Fibroblast of skin of right quadriceps (primary cell): ENCODE measurements at places on chromosomes 7 and 10.

GRCh38 chr7:2521952-2522591 is 2.5 kb downstream of the LFNG start:
- peak; percentile 50 for DNase-seq

DNA sequence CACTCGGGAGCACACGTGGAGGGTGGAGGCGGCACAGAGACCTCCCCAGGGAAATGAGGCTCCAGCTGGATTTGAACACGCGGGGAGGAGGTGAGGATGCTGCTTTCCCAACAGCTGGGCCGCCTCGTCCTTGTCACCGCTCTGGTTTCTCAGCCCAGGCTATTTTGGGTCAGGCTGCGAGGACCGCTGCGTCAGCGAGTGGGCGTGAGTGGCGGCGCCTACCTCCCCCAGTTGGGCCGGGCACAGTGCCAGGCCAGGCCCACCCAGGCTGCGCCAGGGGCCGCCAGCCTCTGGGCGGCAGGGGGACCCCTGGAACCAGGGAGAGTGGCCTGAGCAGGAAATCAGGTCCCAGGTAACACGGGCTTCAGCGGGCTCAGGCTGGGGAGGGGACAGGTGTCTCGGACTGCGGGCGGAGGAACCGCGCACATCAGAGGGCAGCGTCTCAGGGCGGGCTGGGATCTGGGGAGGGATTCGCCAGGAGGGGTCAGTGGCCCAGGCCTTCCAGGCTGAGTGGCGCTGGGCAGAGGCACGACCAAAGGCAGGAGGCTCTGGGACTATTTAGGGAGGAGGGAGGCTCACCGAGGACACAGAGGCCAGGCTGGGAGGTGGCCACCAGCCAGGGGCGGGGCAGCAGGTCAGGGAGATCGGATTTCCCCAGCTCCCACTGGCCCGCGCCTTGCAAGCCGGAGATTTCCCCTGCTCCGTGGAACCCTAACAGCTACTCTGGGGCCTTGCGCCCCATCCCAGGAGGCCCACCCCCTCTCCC is 125.2 kb upstream of the RET start:
- DNase-seq, result no peak

DNA sequence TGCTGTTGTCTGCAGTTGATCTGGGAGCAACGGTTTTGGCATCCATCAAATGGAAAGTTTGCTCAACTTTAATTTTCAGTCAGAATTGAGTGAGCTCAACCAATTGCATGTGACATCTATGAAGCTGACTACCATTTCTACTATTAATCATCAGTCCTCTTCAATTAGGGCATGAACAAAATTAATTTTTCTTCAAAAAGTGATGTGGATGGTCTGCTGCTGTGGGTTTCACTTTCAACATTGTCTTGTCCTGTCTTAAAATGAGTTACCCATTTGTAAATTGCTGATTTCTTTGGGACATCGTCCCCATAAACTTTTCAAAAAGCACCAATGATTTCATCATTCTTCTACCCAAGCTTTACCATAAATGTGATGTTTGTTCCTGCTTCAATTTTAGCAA is 176.7 kb upstream of the LRRN3 start:
- no peak for DNase-seq

GRCh38 chr10:86876748-86877147 is 80.7 kb downstream of the MMRN2 start:
- DNase-seq, result peak; percentile 51
